ENCODE measurements at places on chromosomes 5 and 9.

DNA sequence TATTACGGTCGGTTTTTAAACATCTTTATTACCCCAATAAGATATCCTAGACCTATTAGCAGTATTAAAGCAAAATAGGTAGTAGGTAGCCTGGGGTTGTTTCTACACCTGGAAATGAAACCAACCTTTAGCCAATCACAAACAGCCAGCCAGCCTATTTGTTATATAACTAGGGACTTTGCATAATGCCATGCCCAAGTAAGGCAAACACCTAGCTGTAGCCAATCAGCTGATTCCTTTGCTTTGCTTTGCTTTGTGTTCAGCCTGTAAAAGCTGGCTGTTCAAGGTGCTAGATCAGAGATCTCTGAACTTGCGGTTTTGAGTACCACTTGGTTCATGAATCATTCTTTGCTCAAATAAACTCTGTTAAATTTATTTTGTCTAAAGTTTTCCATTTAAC is 46.5 kb upstream of the SETD9 start:
- DNase-seq: no peak

DNA sequence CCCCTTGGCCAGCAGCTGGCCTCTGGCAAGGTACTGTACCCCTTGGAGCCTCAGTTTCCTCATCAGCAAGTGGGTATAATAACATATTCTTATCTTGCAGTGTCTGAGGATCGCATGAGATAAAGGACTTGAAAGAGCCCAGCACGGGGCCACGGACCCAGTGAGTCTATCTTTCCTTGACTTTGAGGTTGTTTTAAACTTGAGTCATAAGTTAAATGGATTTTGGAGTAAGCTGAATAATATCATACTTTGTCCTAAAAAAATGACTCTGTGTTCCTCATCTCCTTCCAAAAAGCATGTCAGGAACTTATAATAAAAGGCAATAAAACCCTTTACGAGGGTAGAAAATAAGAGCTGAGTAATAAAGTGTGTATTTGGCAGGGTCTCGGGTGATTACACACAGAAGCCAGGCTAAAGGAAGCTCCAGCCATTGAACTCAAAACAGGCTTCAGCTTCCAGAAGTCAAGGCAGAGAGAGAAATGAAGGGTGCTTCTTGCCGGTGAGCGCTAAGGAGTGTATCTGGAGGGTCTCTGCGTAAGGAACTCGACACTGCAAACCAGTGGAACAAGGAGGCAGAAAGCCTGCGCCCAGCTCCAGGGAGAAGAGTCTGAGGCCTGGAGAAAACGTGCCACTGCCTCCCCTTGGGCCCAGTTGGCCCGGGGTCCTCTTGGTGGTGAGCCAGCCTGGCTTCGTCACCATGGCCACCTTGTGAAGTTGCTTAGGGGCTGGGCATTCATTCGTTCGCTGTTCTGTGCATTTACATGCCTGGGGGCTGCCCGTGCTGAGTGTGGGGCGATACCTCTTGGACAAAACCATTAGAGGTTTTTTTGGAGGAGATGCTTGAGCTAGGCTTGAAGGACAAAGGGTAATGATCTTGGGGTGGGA is 72.4 kb upstream of the PHYKPL start:
- DNase-seq: no peak

DNA sequence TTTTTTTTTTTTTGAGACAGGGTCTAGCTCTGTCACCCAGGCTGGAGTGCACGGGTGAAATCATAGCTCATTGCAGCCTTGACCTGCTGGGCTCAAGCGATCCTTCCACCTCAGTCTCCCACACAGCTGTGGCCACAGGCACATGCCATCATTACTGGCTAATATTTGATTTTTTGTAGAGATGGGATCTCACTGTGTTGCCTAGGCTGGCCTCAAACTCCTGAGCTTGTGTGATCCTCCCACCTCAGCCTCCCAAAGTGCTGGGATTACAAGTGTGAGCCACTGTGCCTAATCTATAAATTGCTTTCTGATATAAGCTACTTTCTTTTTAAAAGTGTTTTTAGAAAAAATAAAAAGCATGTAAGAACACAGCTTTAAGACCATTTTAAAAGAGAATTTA is 56.5 kb upstream of the GNE start:
- no peak for DNase-seq

GRCh38 chr9:136645903-136646754 is 16.6 kb upstream of the EGFL7 start:
- no peak for DNase-seq

DNA sequence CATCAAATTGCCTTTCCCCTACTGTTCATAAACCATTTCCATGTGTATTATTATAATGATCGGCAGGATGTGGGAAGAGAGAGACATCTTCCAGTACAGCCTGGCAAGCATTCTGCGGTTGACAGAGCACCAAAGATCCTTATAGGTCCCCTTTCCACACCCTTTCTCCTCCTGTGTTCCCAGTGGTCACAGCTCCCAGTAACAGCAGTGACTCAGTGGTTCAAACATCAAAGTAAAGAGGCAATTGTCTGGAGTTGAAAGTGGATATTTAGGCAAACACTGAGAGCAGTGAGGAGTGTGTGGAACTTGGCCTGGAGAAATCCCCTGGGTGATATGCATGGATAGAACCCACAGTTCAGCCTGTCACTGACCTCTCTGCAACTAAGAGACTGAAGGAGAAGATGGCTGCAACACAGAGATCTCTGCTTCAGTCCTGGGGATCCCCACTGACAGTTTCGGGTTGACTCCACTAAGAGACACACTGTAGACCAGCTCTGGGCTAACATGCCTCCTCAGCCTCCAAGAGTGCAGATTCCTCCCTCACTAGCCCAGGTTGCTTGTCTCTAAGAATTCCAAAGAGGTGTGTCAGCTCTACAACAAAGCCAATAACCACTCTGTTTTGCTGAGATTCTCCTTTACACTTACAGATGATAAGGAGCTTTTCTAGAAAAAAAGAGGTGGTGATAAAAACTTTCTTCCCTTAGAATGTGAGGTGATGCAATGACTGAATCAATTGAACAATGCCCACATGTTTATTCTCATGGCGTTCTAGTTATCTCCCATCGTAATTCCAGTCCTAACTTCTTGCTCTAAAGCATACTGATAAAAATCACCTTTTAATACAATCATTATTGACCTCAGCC is 94.4 kb upstream of the IL6ST start:
- peak; percentile 68 for DNase-seq

DNA sequence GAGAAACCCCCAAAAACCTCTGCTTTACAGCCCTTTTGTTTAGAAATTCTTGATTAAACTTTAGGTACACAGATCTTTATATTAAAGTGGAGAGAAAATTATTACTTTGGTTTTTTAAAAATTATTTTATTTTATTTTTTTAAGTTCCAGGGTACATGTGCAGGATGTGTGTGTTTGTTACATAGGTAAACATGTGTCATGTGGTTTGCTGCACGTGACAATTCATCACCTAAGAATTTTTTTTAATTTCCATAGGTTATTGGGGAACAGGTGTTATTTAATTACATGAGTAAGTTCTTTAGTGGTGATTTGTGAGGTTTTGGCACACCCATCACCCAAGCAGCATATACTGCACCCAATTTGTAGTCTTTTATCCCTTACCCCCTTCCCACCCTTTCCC is 581.7 kb downstream of the CSNK1G3 start:
- DNase-seq: no peak

GRCh38 chr5:76590027-76590426 is 33.2 kb downstream of the F2RL2 start:
- no peak for DNase-seq

GRCh38 chr9:108463932-108464606 is 391.7 kb downstream of the ACTL7B start:
- DNase-seq: no peak
